Cardiac muscle cell (in vitro differentiated cells and primary cell): ENCODE measurements at places on chromosomes 5 and 9.
A peak's percentile ranks its signal among the peaks of the same experiment; 100 is the strongest.

- DNase-seq: no peak
Measured at GRCh38 chr5:68465133-68465532, 249.6 kb downstream of the PIK3R1 start.

- DNase-seq: peak; percentile 66
Measured at GRCh38 chr9:97830884-97831829, 21.9 kb upstream of the FOXE1 start.

- DNase-seq: no peak
Measured at GRCh38 chr5:113162770-113163169, 186.2 kb downstream of the DCP2 start.

- no peak for DNase-seq
Measured at GRCh38 chr9:126320158-126320922, 6.3 kb upstream of the MVB12B start.

- no peak for DNase-seq
Measured at GRCh38 chr5:90767710-90768109, 209.1 kb downstream of the ADGRV1 start.

DNA sequence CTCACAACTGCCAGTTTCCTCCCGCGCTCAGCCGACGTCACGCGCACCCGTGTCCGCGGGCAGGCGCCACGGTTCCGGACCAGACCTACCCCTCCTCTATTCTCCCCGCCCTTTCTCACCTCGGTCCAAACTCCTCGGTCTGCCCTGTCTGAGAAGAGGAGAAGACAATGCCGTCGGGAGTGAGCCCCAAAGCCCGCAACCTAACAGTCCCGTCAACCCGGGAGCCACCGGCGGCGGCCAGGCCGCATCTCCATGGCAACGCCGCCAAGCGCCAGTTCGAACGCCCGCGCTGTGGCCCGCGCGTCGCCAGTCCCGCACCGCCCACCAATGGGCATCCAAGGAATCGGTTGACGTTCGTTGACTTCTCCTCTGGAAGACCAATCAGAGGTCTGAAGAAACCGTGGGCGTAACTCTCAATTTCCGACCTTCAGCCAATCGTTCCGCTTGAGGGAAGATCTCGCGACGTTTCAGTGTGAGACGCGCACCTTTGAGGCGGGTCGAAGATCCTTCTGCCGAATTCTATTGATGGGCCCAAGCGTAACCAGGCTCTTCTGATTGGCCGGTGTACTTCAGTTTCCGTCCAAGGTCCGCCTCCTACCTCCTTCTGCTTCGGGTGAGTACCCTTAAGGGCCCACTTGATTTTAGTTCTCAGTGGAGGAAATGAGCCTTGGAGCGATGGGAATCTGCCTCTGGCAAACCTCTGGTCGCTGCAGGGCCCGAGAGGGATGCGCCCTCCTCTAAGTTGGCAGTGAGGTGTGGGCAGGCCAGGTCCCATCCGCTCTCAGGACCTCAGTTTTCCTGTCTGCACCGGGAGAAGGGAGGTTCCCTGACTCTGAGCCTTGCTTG is at the start of the genes KIF24 and NUDT2:
Gene KIF24, minus strand, starts transcription at position 282 of the 846 bp plus-strand sequence. CDS start 17,922 bp downstream, outside the sequence.
Gene NUDT2, plus strand, starts transcription at position 583 of the 846 bp plus-strand sequence. CDS start 9,471 bp downstream, outside the sequence.
- peak; percentile 100 for DNase-seq

DNA sequence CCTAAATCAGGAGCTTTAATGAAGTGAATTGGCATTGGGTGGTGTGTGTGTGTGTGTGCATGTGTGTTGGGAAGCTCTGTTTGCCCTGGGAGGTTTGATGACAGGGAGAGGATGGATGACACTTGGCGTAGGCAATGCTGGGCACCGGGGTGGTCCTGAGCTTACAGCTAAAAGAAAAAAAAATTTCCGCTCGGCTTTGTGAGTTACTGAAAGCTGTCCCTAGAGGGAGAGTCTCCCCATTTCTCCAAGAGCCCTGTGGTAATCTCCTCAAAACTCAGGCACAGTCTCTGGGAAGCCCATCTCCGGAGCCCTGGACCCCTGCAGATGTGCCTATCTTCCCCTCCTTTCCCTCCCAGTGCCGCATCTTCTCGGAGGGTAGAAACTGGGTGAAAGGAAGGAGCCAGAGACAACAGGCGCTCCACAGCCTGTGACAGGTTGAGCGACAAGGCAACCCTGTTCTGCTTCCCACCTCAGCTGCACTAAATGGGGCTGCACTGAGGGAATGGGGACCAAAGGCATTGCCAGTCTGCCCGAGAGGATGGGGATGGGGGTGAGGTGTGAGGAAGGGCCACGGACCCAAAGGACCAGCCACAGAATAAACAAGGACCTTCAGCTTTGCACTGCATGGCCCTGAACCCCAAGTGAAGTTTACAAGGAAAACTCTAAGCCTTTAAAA is 35.8 kb upstream of the TIFAB start:
- no peak for DNase-seq
